HCT116 (cell line): ENCODE measurements at places on chromosomes 2 and 18. TPM values are rescaled to one million over a fixed set of nuclear protein-coding genes. Genes with fewer than 3 reads are reported as not detected.

GRCh38 chr18:51480407-51481261, 283.2 kb upstream of the MEX3C start:
- DNase-seq = no peak

DNA sequence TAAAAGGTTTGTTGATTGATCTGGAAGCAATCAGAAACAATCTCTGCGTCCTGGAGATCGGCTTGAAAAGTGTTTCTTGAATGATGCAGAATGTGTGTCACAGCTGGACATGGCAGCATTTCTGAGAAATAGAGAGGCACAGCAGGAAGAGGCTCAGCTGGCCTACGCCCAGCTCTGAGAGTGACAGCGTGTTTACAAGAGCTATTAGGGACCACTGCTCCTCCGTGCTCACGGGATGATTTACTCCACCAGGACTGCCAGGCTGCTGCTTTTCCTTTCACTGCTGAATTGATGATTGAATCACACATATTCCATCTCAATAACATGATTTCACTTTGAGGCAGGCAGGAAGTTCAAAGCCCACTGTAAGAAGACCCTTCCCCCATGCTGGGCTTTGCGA, 62.8 kb downstream of the GALNT14 start:
- DNase-seq = no peak

DNA sequence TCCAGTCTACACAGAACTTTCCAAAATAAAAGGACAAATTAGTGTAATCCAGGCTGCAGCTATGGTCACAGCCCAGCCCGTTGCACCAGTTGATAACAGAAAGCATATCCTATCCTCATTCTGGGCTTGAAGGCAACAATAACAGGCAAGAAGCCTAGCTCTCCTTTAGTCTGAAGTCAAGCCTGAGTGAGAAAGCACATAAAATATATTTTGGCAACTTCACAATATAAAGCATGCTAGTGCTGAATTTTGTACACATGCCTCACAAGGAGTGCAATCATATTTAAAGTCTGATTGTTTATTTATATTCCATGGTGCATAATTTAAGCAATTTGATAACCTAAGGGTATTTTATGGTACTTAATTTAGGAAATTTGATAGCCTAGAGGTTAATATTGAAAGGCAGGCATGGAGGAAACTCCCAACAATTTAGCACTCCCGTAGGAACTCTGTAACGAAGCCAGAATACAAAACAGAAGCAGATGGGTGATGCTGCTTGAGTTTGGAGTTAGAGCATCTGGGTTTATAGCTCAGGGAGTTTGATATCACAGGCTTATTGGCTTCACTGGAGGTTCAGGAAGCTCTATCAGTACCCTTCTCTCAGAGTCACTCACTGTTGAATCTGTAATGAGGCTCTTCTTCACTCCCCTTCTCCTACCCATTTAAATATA, 1199.1 kb upstream of the GYPC start:
- DNase-seq = no peak

DNA sequence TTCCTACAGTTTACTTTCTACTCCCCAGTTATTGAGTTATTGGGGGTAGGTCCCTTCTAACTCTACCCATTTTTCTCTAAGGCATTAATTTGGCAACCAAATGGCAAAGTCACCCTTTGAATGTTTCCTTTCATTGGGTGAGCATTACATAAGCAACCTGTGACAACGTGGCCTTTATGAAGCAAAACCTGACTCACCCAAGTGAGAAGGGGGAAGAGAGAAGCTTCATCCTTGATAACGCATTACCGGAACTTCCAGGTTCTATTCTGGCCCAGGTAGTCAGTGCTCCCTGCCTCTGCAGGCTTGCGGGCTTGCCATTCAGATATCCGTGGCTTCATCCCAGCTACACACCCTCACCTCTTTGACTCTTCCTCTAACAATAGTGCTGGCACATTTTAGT, 39.1 kb upstream of the FAM124B start:
- DNase-seq = no peak

- no peak for DNase-seq
Observed at GRCh38 chr2:204720874-204721273, 175.6 kb downstream of the PARD3B start.

DNA sequence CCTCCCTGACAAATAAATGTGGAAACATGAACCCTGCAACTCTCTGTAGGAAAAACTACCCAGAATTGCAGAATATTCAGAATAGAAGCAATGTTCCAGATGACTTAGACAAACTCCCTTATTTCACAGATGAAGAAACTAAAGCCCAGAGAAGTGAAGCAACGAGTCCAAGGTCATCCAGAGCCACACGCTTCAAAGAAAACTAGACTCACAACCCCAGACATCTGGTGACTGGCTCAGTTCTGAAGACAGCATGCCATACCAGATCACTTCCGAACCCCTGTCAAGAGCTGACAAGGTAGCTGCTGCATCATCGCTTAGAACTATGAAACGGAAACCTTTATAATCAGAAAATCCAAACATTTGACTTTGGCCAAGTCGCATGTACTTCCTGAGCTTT, 101.3 kb downstream of the PID1 start:
- no peak for DNase-seq

GRCh38 chr2:219003979-219004378, 10.8 kb upstream of the CRYBA2 start:
- no peak for DNase-seq

DNA sequence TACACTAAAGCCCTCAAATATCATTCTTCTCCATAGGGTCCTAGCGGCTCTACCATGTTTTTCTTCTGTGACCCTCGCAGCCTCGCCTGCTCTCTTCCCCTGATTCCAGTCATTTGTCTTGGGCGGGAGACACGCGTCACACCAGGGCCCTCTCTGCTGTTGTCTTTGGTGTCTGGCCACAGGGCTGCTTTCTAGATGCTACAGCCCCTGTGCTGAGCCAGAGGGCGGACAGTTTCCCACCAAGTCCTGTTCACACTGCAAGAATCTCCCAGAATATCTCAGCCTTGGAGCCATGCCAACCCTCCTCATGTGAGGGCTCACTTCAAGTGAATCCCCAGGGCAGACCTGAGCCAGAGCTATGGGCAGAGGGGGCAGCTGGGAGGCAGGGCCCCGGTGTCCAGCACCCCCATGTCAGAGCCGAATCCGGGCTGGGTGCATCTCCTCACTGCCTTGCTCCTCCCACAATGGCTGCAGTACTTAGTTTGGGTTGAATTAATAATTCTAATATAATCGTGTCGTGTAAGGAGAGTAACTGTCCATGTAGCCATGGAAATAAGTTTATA, 42.1 kb downstream of the DIPK1C start:
- DNase-seq = no peak

- DNase-seq = no peak
Observed at GRCh38 chr2:174632841-174633622, 35.4 kb upstream of the WIPF1 start.

DNA sequence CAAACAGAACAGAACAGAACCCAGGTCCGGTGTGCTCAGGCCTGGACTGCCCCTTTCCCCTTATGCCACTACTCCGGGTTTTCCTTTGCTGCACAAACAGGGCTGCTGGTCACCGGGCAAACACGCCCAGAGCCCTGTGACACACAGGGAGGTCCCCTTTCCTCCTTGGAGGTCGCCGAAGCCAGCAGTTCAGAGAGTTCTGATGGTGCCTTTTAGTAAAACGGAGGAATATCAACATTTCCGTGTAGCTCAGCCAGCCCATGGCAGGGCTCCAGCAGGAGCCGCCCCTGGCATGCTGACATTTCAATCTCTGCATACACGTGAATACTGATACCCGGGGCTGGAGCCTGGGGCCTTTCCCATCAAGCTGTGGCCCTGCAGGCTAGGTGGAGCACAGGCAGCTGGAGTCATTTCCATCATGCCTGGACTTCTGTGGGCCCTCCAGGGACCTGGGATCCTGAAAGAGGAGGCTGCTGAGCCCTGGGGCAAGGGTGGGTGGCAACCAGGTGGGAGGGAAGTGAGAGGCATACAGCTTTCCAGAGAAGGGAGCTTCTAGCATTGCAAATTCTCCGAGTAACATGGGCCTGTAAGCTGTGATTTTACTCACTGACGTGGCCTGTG, 91.4 kb upstream of the PXDN start:
- DNase-seq = no peak

- DNase-seq = no peak
Observed at GRCh38 chr18:44715842-44716241, 35.2 kb downstream of the SETBP1 start.

DNA sequence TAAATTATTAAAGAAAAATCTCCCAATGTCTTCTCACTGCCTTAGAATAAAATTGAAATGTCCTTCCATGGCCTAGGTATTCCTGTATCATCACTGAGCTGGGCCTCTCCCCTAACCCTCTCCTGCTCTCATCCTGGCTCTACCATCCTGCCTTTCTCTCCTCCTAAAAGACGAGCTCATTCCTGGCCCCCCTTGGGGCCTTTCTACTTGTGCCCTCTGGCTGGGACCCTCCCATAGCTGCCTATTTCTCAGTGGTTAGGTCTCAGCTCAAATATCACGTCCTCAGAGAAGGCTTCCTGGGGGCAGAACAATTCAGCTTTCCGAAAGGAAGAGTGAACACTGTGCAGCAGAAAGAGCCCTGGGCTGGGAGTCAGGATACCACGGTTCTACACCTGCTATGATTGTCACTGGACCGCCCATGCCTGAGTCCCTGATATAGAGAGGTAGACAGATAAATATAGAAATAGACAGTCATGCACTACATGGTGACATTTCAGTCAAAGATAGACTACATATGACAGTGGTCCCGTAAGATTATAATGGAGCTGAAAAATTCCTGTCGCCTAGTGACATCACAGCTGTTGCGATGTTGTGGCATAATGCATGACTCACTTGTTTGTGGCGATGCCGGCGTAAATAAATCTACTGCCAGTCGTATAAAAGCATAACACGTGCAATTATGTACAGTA, 9.4 kb downstream of the DNPEP start:
- no peak for DNase-seq

DNA sequence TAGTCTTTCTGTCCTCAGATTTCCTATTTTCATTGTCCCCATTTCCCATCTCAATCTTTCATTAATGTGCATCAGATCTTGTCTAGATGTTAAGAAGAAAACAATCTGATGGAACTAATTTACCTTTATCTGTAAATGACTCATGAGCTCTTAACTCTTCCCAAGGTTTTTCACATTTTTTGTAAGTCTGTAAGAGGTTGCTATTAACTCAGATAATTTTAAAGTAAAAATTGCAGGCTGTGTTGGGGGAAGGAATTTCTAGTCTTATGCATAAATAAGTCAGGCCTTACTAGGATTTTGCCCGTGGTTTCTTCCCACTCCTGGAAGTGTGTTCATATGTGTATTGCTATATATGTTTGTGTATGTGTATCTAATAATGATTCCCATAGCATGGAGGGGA, 4.3 kb downstream of the NAB1 start:
- no peak for DNase-seq

GRCh38 chr2:110804433-110804832, 72.1 kb downstream of the ACOXL start:
- no peak for DNase-seq

GRCh38 chr2:118982039-118982438, 40.0 kb downstream of the MARCO start:
- no peak for DNase-seq

- DNase-seq = no peak
Observed at GRCh38 chr2:178811045-178811444, 3.8 kb upstream of the TTN start.

DNA sequence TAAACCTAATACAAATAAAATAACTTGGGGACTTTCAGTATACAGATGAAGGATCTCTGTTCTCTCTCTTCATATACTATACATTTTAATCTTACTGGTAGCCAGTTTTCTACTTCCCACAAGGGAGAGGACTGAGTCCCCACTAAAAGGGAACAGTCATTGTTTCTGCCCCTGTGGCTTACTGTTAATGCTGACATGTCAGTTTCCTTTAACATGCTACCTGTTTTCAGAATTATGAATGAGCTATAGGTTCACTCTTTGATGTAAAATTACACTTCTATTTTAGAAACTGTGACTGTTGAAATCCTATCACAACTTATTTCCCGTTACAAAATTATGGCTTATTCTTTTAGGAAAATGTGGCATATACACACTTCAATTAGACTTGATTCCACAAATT, 207.7 kb downstream of the CDH2 start:
- no peak for DNase-seq

GRCh38 chr2:207269038-207269437, 103.3 kb upstream of the KLF7 start:
- no peak for DNase-seq

The PSD4 gene
- 12.6 TPM for total RNA-seq

The CENPO gene
- 27.9 TPM for total RNA-seq

The ASPRV1 gene
- 1.1 TPM for total RNA-seq

The SOCS6 gene
- total RNA-seq = 53.4 TPM

The TMEM214 gene
- total RNA-seq = 69.8 TPM

The ALPP gene
- 0.34 TPM for total RNA-seq

The CABYR gene
- total RNA-seq = not detected

The LTBP1 gene
- 5.1 TPM for total RNA-seq

The IL1A gene
- total RNA-seq = 0.10 TPM

The ANKRD53 gene
- not detected for total RNA-seq

The SLC9A4 gene
- 0.07 TPM for total RNA-seq

The GAREM2 gene
- total RNA-seq = 13.3 TPM

The SERPINB3 gene
- total RNA-seq = not detected
